ENCODE measurements at places on chromosomes 1 and 21. TPM values are rescaled to one million over a fixed set of nuclear protein-coding genes. Genes with fewer than 3 reads are reported as not detected.

GRCh38 chr1:2050793-2051682 lies 827 bp downstream of the PRKCZ start:
- no peak overlapping the region for H3K27ac ChIP-seq
- H3K4me3 ChIP-seq = no peak overlapping the region
- no peak for DNase-seq
- no peaks in the 10 kb centered on the region for H3K4me1 ChIP-seq
- peaks cover 26% of the 10 kb centered on the region for H3K27me3 ChIP-seq

NPHS2 gene
- total RNA-seq = not detected

DNA sequence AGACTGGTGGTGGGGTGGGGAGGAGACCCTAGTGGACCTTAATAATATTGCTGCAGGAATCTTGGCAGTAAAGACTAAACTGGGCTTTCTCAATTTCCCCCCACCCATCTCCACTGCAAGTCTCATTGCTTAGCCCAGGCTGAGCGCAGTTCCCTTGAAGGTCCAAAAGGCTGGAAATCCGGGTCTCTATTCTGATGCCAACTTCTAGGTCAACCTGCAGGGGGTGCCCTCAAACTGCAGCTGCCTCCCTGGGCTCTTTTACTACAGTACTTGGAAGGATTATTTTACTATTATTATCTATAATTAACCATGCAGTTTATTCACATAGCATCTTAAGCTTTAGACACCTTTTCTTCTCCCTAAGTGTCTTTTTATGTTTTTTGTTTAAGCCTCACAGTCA lies 85.4 kb upstream of the WARS2 start:
- no peaks in the 10 kb centered on the region for H3K4me1 ChIP-seq
- H3K27ac ChIP-seq = no peak overlapping the region
- H3K36me3 ChIP-seq = no peaks in the 10 kb centered on the region

DNA sequence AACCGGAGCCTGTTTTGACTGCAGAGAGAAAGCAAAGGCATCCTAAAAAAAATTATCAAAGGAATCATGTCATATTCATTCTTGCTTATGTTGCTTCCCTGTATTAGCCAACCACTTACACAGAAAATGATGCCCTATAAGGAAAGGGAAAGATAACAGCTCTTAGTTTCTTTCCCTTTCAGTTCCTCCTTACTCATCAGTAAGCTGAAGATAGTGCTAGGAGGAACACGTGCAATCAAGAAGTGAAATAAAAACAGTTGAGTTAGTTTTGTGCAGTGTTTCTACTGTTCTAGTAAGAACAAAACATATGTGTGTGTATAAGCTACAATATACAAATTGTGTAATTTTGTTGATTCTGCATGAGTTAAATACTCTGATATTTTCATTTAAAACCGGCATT lies 45.3 kb upstream of the MTF2 start:
- H3K36me3 ChIP-seq = no peaks in the 10 kb centered on the region
- no peaks in the 10 kb centered on the region for H3K4me1 ChIP-seq
- no peak overlapping the region for H3K27ac ChIP-seq
- no peak for DNase-seq

- H3K36me3 ChIP-seq = no peaks in the 10 kb centered on the region
- DNase-seq = peak; percentile 72
- H3K4me3 ChIP-seq = peak within 1 kb of the TSS; percentile 77
- no peaks in the 10 kb centered on the region for H3K27me3 ChIP-seq
- H3K27ac ChIP-seq = no peak within 1 kb of the TSS
Measured at GRCh38 chr1:44031252-44032169, at the start of gene SLC6A9. TSS of gene SLC6A9 (minus strand) at chr1:44031462. CDS start at chr1:44024277, 7,185 bp downstream.

BMP8B gene
- total RNA-seq = not detected
